ENCODE measurements at places on chromosomes 7 and 10.

- no peak for DNase-seq
Observed at GRCh38 chr7:117588352-117588794, 108.5 kb downstream of the CFTR start.

DNA sequence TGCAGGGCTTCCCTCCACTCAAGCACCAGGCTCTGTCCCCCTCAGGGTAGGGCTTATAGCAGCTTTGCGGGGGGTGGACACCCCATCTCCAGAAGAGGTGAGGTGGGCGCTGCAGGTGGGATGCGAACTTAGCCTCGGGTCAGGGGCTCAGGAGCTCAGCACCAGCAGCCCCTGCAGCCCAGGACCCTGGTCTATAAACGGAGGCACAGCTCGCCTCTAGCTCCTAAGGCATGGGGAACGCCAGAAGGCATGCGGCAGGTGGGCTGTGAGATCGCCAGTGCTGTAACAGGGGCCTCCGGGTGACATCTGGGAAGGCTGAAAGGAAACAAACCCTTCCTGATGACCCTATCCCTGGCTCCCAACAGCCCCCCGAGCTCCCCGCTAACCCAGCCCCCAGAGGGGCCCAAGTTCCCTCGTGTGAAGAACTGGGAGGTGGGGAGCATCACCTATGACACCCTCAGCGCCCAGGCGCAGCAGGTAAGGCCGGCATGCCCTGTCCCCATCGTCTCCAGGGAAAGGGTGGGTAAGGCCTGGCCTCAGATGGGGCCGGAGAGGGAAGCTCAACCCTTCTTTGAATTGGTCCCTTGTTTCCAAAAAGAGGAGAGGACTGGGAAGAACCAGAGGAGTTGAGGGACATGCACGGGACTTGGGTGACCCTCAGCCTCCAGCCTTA lies 4.2 kb downstream of the NOS3 start:
- no peak for DNase-seq

DNA sequence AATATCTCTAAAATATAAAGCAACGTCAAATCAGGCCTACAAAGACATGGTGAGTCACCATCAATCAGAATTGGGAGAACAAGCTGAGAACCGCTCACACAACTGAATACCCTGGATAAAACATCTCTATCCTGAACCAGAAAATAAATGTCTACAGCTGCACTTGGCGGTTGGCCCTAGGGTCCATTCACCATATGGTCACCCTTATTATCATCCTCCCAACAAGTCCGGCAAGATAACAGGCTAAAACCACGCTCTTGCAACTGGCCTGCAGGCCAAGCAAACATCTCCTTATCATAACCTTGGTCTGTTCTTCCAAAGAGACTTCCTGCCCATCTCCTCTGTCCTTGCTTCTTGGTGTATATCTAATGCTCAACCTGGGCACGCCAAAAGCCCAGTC lies 310.7 kb downstream of the CALN1 start:
- DNase-seq: no peak

- no peak for DNase-seq
Observed at GRCh38 chr10:61978965-61979364, 77.5 kb downstream of the ARID5B start.

DNA sequence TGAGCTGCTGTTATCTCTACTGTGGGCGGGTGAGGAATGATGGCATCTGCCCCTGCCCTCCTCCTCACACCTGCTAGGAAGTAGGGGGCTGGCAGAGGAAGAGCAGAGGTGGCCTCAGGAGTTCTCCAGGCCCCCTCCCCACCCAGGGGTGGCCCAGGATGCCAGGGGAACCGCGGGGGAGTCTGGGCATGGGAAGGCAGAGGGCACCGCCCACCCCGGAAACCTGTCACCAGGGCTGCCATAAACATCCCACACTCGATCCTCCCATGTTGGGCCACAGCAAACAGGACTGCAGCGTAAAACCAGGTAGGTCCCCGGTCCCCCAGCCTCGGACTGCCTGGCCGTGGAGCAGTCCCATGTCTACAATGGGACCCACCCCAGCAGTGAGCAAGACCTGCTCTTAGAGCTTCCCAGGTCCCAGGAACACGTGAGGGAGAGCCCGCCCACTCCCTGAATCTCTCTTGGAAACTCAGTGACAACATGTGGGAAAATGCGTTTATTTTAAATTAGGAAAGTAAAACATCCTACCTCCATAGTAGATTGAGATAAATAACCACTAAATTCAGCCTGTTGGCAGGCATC lies 23.4 kb downstream of the EBF3 start:
- no peak for DNase-seq

- DNase-seq: no peak
Observed at GRCh38 chr7:140418653-140419052, 14.8 kb downstream of the RAB19 start.

All from GM23248 (cell line).